ENCODE measurements at places on chromosomes 11 and 22.
A peak's percentile ranks its signal among the peaks of the same experiment; 100 is the strongest.

- no peak for DNase-seq
Observed at GRCh38 chr11:94747601-94748041, 20.5 kb upstream of the AMOTL1 start.

DNA sequence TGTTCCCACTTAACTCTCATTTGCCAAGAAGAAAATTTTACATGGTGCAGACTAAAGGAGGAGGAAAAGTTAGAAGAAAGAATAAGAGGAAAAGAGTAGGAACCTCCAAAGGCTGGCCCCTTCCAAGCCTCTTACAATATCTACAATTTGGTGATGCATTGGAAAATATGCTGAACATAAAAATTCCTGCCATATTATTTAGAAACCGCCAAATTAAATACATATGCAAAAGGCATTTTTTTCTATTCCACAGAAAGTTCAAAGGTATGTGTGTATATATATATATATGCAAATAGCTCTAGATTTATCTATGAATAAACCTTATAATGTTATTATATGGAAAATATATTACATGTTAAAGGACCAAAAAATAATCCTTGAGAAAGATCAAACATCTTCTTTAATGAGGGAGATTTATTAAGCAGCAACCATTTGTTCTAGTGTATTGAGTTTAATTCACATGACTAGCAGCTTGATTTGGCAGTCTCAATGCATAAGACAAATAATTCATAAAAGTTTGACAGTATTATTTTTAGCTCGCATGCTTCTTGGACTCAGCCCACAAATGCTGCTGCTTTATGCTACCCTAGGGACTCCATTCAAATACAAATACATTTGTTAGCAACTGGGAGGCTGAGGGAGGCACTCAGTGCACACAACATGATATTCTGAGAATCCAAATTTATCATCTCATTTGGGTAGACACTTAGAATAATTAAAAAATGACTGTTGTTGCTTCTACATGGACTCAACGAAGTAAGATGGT is 184.9 kb downstream of the SBF2 start:
- peak; percentile 92 for DNase-seq

DNA sequence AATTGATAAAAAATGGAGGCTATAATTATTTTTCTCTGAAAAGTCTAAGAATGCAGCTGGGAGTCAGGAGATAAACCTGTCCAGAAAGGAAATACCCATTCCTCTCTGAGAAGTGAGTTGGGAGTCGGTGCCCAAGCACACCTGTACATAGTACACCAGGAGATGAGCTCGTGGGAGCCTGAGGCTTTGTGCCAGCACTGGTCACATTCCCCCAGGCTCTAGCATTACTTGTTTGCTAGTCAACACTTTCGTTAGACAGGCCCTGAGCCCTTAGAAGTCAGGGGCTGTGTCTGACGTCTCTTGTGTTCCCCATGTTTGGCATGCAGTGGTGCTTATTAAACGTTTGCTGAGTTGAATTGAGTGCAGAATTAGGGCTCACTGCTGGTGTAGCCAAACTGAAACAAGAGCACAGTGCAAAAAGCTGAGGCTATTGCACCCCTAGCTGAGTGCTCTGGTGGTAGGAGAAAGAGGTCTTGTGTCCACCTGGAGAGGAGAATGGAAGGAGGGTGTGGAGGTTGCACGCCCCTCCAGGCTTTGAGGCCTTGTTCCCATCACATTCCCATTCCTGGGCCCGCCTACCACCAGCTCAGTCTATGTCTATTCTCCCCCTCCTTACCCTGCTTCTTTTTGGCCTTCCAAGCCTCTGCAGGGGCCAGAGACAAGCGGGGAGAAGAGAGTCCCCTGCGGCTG is 6.8 kb downstream of the ROBO4 start:
- DNase-seq, result no peak

DNA sequence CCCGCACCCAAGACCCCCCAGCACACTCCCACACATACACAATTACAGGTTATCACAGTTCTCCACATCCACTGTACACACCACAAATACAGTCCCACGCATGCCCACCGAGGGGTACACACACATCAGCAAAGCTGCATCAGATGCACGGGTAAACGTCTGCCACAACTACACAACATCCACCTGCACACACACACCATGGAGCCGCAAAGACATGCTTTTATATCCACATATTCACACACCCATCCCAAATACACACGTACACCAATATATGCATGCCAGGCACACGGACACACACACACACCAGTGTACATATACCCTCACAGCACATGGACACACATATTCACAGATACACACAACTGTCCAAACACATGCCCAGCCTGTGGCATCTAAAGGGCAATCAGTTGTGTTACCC is 5.4 kb upstream of the KCNJ4 start:
- DNase-seq, result no peak

GRCh38 chr11:17821648-17822400 is 87.2 kb downstream of the KCNC1 start:
- peak; percentile 76 for DNase-seq

GRCh38 chr11:6232899-6233298 is 1.5 kb downstream of the FHIP1B start:
- no peak for DNase-seq

GRCh38 chr11:126059238-126059781 is 3.4 kb downstream of the CDON start:
- no peak for DNase-seq

All from fibroblast of skin of right biceps (primary cell).